ENCODE measurements at places on chromosomes 2 and 18.

DNA sequence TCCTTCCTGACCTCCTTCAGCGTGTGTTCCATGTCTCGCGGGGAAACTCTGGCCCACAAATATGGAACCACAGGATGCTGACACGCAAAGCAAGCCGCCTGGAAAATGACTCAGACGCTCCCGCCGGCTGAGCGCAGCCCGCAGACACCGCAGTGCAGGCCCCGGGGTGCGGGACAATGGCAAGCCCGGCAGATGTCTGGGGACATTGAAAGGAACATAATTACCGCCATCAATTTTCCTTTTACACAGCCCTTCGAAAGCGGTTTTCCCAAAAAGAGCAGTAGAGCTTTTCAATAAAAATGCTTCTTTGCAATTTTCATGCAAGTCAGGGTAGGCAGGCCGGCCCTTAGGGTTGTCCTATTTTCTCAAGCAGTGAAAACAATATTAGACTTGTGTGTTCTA lies 159.2 kb upstream of the SH3BP4 start:
- DNase-seq, result no peak

- no peak for DNase-seq
Measured at GRCh38 chr2:64634345-64635267, 19.1 kb downstream of the SERTAD2 start.

DNA sequence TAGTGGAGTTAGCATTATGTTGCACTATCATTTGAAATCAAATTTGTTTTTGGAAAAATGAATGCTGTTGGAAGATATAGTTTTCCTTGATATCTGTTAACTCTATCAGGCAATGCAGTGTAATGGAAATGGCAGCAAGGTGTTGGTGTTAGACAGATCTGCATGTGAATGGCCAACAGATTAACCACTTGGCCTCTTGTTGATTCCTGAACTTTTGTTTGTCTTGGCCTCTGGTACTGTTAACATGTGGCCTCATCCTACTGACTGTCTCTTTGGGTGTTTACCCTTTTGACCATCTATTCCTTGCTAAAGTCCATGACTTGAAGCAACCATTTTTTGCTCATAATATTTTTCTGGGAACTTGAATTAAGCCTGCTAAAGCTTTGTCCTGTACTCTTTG lies 110.2 kb upstream of the CDH2 start:
- no peak for DNase-seq

- no peak for DNase-seq
Measured at GRCh38 chr2:231360881-231361371, 34.6 kb upstream of the B3GNT7 start.

- no peak for DNase-seq
Measured at GRCh38 chr2:197838036-197838435, 33.6 kb downstream of the PLCL1 start.

DNA sequence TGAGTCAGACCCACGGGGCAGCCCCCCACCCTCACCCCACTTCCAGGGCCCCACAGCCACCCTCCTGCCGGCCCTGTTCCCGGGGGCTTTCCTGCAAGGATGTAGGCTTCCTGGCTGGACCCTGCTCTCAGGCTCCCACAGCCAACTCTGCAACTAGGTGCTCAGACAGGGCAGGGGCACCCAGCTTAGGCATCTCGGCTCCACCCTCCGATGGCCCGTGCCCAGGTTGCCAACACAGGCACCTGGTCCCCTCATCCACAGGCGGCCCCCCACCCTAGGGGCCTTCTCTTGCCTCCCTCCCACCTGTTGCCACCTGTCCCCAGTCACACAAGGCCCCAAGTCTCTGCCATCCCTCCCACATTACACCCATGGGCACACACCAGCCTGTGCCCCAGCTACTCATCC lies 34.6 kb downstream of the HS6ST1 start:
- DNase-seq, result no peak

- no peak for DNase-seq
Measured at GRCh38 chr2:9118383-9118960, 88.1 kb upstream of the ASAP2 start.

GRCh38 chr2:190607014-190607597 lies 41.8 kb upstream of the NAB1 start:
- no peak for DNase-seq

DNA sequence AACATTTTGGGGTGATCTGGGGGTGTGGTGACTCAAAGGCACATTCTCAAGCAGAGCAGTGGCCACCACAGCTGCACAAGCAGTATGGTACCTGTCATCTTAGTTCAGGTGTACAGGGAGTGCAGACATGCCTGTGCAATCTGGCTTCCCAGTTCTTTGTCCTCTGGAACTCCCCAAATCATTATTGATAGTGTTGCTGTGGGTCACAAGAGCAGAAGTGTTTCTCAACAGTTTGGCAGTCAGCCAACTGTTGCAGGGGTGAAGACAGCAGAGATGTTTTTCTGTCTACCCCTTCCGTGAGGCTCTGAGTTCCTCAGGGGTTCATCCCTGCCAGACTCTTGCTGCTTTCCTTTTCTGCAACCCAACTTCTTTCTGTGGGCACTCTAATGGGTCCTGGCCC lies 206.5 kb upstream of the ZSWIM2 start:
- DNase-seq, result no peak

DNA sequence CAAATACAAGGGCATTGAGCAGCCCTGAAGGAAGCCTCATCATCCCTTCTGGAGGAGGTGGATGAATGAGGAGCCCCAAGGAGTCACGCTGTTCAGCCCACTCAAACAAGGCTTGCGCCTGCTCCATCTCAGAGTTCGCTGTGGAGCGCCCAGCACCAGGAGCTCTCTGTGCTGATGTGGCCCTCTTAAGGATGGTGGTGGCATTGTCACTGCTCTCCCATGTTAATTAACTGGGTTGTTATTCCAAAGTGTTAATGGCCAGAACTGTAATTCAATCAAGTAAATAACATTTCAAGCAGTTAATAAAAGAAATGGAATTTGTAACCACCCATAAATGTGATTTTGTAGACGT lies 726.0 kb upstream of the RAB6C start:
- DNase-seq, result no peak

DNA sequence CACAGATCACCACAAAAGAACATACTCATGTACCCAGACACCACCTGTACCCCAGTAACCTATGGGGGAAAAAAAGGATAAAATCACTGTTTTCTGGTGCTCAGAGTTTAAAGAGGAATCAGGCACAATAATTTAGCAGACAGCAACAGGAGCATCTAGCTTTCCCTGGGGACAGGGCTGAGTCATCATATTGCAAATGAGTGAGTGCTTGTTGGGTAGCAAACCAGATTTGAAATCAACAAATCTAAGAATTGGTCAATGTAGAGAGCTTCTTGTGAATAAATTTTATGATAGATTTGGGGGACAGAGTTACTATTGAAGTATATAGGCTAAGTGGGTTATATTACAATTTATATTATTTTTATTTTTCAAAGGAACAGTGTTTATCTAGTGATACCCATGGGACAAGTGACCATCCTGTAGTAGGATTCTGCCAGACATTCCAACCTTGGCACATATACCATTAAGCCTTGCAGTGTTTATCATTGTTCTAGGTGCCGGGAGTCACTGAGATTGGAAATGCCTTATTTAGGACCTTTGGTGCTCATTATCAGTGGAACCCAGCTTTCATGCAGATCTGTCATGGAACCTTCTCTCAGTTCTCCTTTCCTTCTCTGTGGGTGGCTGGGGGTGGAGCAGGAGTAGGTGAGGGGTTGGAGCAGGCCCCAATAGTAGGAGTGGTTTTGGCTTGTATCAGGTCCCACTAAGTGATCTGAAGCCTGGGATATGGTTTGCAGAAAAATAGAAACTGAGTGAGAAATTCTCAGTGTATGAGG lies 117.2 kb downstream of the CERS6 start:
- no peak for DNase-seq

DNA sequence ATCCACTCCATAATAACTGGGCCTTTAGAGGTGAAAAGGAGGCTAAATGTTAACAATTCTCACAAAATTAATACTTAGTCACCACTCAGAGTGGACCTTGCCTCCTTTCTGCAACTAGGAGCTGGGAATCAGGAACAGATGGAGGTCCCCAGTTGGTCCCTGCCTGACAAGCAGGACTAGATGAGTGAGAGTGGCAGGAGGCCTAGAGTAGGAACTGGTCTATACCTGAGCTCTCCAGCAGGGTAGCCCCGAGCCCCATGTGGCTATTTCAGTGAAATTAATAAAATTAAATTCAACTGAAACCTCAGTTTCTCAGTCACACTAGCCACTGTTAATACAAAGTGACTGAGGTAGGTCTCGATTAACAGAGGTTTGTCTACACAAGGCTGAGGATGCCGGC lies 150.5 kb downstream of the MYO5B start:
- no peak for DNase-seq

DNA sequence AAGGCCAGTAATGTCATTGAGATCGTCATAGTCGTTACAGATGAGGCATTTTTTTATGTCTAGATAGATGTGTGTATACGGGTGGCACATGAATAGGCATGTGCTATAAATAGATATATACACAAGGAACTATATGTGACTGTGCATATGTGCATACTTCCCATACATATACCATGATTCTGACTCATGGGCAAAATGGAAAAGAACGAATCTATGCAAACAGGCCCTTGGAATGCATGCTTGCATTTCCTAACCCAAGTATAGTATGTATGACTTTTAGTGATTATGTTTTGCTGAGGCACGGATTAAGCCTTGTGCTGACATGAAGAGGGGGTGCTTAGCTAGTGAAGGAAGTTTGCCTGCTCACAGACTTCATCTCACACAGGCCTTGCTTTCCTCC lies 111.7 kb downstream of the BCL11A start:
- DNase-seq, result no peak

DNA sequence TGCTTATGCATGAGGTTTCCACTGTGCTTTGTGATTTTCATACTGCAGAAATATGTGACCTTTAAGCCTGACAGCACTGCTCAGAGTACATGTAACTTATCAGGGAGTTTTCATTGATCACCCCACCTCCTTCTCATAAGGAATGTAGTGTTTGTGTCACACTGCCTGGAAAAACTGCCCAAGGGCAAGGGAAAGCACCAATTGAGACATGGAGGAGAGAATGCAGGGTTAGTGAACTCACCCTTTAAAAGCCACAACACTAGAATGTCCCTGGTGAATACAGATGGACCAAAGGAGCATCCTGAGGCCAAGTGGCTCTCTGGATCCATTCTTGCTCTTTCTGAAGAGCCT lies 147.2 kb upstream of the SPATS2L start:
- no peak for DNase-seq

DNA sequence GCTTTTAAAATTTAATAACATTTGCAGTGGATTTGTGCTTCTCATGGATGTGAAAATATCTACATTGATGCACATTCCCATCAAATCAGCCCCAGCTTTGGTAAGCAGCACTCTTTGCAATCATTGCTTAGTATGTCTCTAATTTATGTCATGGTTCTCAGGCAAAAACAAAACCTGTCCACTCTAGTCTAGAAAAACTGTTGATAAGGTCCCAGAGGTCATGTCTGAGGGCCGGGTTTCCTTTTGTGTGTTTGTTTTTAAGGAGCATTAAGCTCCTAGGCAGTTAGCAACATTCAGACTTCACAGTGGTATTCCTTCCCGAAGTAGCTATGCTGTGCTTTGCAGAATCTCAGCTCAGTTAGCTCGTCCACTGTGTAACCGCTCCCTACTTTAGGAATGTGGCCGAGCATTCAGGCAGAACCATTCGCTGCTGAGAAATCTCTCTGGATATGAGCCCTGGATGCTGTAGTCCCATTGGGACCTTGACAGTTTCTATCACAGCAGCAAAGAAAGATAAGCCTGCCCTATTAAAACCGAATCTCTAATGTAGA lies 4.0 kb downstream of the DIPK1C start:
- no peak for DNase-seq
